ENCODE measurements at places on chromosomes 12 and 14.
A peak's percentile ranks its signal among the peaks of the same experiment; 100 is the strongest.

- DNase-seq = no peak
Measured at GRCh38 chr12:126483145-126484068, 1418.2 kb downstream of the AACS start.

DNA sequence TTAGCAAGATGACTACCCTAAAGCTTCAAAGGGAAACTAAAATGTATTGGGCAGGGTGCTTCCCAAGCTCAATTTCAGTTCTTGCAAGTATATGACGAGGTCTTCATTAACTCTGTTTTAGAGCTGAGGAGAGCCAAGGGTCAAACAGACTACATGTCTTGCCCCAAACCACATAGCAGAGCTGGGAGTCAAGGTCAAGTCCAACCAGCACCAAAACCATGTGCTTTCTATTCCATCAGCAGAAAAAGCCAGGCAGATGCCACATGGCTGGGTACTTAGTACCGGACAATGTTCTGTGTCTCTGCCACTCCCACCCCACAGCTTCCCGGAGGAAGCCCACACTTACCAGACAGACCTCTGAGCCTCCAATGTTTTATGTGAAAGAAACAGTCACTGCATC lies 17.6 kb downstream of the NID2 start:
- no peak for DNase-seq

DNA sequence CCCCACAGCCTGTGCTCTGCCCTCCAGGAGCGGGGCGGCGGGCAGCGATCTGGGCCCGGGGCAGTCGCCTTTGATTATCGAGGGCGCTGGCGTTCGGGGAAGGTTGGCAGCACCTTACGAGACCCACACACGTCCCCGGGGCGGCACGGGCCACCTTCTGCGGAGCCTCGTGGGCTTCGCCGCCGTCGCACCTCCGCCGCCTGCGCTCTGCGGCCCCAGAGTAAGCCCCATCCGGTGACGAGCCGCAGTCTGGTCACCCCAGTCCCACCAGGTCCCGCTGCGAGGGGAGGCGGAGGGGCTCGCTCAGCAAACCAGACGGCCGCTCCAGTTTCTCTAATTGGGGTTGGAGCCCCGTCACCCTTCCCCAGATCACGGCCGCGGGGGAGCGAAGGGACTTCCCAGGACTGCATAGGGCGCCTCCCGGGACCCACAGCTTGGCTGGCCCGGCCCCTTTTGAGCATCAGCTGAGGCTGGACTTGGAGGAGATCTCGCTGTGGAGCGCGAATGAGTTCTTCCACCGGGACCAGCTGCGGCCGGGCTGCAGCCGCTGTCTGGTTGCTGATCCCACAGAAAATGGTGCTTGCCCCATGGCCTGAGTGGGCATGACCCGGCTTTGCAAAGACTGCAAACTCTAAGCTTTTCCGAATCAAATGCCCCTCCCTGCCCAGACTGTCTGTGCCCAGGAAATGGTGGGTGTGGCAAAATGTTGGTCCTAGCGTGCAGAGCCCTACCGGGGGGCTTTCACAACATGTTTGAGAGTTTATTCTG lies 560 bp downstream of the LGALS3 start:
- DNase-seq = peak; percentile 85

DNA sequence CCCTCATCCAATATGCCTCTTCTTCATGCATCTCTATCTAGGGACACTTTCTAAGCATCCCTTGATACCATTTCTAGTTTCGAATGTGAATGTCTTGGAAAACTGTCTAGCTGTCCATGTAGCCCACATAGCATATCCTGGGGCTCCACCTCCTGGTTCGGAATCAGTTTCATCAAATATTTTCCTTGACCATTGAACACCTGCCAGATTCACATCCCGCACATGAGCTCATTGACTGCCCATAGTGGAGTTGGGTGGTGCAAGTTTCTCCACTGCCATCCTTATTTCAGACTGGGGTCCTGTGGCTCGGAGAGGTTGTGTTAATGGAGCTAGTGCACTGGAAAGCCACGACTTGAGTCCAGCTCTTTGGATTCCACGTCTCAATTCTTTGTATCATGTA lies 58.6 kb upstream of the TMEM263 start:
- no peak for DNase-seq

DNA sequence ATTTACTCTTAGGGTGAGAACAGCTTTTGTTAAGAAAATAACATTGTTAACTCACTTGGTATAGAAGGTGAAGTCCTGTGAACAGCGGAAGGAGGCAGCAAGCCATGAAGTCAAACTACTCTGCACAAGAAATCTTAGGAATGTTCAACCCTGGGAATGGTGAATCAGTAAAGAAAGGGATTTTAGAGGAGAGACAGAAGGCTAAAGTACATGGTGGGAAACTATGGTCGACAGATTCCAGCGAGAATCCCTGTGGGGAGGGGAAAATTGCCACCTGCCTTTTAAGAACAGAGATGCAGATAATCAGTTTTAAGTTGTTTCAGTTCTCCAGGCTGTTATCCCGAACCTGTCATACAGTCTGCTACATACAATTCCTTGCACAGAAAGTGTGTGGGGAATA lies 63.2 kb upstream of the PTPRR start:
- no peak for DNase-seq

DNA sequence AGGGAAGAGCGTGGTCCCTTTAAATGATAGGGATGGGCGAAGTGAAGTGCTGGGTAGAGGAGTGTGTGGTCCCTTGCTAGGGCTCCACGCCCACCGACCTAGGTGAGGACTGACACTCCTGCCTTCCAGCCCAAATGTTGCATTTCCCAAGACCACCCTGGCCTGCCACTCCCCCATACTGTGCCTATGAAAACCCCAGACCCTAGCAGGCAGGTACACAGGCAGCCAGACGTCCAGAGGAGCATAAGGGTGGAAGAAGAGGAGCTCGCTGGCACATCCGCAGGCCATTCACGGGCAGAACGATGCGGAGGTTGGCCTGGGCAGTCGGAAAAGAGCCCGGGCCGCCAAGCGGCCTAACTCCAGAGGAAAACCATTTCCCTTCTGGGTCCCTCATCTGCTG lies 817 bp upstream of the IPO8 start:
- peak; percentile 14 for DNase-seq

- no peak for DNase-seq
Measured at GRCh38 chr14:59845245-59845644, 25.3 kb downstream of the RTN1 start.

DNA sequence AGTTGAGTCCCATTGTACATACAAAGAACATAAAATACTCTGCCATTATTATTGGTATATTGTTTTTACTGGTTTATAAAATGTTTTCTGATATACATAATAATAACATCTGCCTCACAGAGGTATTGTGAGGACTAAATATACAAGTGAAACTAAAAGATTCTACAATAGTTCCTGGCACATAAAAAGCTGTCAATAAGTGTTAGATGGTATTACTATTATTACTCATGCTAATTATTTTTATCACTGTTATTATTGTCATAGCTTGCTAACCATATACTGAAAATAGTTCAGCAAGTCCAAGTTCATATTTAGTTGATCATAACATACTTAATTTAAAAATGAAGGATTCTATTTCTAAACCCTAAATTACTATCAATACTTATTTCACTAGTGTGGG lies 34.4 kb downstream of the BTG1 start:
- DNase-seq = no peak

GRCh38 chr12:131799828-131800593 lies 28.2 kb upstream of the MMP17 start:
- DNase-seq = no peak

- DNase-seq = no peak
Measured at GRCh38 chr12:69922999-69923398, 98.0 kb downstream of the MYRFL start.

DNA sequence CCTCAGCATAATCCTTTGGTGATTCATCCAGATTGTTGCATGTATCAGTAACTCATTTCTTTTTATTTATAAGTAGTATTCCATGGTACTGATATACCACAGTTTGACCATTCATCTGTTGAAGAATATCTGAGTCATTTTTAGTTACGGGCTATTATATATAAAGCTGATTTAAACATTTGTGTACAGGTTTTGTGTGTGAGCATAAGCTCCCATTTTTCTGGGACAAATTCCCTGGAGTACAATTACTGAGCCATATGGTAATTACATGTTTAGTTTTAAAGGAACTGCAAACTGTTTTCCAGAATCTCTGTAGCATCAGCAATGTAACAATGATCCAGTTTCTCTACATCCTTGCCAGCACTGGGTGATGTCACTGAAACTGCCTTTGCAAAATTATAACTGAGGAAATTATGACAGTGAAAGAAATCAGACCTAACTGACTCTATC lies 236.2 kb upstream of the KRR1 start:
- DNase-seq = no peak

DNA sequence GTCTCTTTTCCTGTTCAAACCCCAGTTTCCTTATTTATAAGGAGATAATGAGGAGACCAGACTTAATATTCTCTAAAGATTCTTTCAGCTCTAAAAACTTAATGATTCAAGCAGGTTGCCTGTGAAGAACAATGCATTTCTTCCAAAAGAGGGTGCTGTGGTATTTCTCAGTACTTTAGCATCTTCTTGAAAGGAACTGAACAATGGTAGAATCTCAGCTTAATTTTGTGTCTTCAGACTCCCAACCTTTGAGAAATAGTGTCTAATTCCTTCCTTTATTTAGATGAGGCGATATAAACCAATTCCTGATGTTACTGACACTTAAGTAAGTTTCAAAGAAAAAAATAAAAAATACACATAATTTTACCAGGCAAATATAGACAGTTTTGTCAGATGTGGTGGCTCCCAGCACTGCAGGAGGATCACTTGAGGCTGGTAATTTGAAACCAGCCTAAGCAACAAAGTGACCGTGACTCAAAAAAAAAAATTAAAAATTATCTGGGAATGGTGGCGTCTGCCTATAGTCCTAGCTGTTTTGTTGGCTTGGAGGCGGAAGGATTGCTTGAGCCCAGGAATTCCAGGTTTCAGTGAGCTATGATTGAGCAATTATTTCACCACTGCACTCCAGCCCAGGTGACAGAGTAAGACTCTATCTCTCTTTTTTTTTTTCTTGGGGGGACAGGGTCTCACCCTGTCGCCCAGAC lies 76.9 kb upstream of the PSMA6 start:
- no peak for DNase-seq

DNA sequence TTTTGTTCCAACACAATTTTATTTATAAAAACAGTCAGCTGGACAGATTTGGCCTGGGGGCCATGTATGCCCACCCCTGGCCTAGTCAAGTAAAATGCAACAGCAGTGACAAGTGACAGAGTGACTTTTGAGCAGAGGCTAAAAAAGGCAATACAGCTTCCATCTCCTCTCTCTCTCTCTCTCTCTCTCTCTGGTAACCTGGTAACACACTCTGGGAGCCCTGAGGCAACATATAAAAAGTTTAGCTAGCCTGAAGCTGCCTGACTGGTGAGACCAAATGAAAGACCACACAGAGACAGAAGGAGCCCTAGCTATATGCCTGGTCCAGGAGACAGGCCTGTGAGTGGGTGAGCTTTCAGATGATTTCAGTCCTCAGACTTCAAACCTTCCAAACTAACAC lies 105.4 kb downstream of the DENND5B start:
- DNase-seq = no peak

DNA sequence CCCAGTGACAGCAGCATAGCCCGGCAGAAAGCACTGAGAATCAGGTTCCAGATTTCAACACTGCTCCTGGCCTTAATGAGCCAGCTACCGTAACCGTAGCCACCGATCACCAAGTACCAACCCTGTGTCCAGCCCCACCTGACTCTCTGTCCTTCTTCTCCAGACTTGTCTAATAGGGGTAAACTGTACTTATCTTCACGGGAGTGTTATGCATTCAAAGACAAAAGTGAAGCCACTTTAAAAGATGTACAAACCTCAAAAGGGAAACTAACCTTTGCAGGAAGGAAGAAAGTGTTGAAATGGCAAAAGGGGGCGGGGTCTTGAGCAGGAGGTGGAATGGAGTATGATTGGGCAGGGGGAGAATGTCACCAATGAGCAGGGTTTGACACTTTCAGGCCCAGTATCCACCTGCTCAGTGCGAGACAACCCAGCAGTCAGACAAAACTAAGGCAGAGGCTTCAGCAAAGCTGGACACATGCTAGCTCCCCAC lies 226.1 kb downstream of the CHST11 start:
- no peak for DNase-seq

DNA sequence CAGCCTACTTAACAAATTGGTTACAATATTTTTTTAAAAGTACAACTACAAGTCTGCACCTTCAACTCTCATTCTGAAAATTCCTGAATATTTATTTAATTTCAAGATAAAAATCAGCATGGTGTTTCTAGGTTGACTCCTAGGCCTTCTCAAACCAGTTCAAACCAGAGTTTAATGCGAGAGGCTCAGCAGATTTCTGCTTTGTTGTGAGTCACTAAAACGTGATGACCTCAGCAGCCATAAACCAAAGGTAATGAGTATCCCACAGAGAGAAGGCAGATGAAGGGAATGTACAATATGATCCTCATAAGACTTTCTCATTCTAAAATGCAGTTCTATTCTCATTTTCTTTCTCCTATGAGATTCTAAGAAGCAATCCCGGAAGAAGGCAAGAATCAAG lies 1.5 kb downstream of the PRDM4 start:
- DNase-seq = no peak

DNA sequence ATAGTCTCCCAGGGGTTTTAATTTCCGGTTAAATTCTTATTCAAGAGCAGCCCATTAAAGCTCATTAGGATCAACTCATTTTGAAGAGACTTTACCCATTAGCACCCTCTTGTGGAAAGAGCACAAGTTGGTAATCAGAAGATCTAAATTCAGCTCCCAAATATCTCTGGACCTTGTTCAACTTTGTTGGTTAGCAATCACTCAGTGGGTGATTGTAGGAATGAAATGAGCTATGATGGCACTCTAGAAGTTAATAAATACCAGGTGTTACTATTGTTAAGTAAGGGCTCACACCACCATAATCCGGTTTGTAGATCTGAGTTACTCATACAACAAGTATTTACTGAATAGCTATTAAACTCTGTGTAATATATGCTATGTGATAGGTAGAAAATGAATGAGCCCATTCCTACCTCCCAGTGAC lies 42.9 kb downstream of the TRIP11 start:
- DNase-seq = no peak

GRCh38 chr12:119151445-119152026 lies 27.2 kb upstream of the HSPB8 start:
- no peak for DNase-seq

DNA sequence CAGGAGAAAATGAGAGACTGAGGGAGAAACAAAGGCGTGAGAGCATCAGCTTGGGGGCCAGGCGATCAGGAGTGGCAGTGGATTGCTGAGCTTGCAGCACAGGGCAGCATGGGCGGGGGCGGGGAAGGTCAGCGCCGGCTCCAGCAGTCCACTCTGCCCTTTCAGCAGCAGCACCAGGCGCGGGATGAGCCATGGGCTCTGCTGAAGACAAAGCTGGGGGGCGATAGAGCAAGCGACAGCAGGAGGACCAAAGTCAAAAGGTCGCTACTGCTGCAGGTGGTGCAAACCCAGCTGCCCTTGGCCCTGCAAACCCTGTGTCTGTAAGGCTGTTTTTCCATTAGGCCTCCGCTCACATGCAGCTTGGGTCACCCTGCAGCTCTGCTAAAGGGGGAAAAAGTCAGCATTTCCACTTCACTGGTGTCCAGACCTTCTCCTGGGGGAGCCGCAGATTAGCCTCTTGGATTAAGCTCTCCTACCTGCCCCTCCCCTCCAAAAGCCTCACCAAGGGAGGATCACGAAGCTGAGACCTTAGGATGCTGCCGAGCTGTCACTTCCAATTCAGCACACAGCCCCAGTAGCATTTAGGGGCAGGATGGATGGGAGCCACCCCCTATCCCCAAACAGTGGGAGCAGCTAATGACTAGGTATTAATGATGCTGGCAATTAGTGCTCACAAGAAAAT lies 204.8 kb downstream of the DPF3 start:
- DNase-seq = no peak

GRCh38 chr14:38199076-38199475 lies 8.6 kb upstream of the SSTR1 start:
- DNase-seq = no peak
